ENCODE measurements at places on chromosomes 1 and 21. TPM values are rescaled to one million over a fixed set of nuclear protein-coding genes. Genes with fewer than 3 reads are reported as not detected.

OVAAL gene
- total RNA-seq, result not detected

SUMO3 gene
- total RNA-seq, result 81.5 TPM

ZZZ3 gene
- total RNA-seq, result 45.3 TPM

TDRD10 gene
- not detected for total RNA-seq

GCSAML gene
- total RNA-seq, result not detected

SPATA45 gene
- not detected for total RNA-seq

DNA sequence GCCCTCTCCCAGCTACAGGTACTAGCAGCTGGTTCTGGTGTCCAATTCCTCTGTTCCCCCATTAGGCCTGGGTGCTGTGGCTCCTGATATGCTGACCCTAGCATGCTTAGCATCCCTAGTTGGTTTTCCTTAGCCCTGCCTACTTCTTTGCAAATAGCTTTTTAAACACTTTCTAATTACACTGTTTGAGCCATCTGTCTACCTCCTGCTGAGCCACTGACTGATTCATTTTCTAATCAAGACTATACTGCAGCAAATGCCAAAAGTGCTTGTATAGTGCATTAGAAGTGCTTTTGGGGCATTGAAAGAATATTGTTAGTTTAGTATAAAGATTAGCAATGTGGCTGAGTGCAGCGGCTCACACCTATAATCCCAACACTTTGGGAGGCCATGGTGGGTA is 36.3 kb downstream of the ERICH3 start:
- no peak for DNase-seq
- no peaks in the 10 kb centered on the region for H3K36me3 ChIP-seq
- no peak overlapping the region for H3K27ac ChIP-seq

GRCh38 chr1:77394166-77394565 is 112.3 kb downstream of the AK5 start:
- no peak for DNase-seq
- H3K4me1 ChIP-seq, result no peaks in the 10 kb centered on the region
- no peak overlapping the region for H3K27ac ChIP-seq
- H3K36me3 ChIP-seq, result peaks cover 3% of the 10 kb centered on the region
- no peak overlapping the region for H3K4me3 ChIP-seq

DNA sequence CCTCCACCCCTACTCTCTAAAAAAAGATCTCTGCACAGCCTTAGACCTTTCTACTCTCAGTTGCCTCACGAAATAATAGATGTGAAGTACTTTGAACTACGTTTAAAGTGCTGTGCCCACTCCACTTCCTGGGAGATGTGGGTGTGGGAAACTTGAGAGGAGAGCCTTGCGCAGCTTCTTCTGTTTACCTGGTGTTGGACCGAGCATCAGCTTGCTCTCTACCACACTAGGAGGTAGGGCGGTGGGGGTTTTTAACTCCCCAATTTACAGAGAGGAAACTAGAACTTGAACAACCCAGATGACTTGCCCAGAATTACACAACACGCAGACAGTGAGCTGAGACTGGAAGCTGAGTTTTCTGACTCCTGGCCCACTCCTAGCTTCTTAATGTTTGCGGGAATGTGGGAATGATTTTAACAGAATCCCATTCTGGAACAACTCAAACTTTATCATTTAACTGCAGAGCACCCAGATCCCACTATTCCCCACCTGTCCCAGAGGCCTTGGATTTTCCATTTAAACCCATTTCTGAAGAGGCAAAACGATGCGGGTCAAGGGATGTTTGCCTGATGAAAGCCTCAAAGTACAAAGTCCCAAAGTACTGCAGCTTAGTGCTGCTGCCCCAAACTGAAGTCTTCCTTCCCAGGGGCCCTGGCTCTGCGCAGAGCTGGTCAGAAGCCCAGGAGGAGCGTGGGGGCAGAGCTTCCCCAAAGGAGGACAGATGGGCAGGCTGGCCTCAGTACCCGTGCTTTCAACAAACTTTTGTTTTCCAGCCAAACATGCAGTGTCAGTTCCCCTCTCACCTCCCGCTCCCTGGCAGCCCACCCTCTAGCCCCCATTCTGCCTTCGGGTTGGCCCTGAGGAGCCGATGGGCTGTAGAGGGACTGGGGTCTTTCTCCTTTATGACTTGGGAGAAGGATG is 19.0 kb downstream of the BTG2 start:
- peak overlapping the region; percentile 71 for H3K4me3 ChIP-seq
- H3K4me1 ChIP-seq, result peaks cover 72% of the 10 kb centered on the region
- peak overlapping the region; percentile 74 for H3K27ac ChIP-seq

- peaks cover 1% of the 10 kb centered on the region for H3K36me3 ChIP-seq
- H3K27me3 ChIP-seq, result peaks cover 9% of the 10 kb centered on the region
- H3K4me3 ChIP-seq, result no peak overlapping the region
- DNase-seq, result no peak
Observed at GRCh38 chr1:116228511-116228910, 117.3 kb downstream of the MAB21L3 start.

- H3K36me3 ChIP-seq, result peaks cover 1% of the 10 kb centered on the region
- H3K4me1 ChIP-seq, result no peaks in the 10 kb centered on the region
- peaks cover 7% of the 10 kb centered on the region for H3K27me3 ChIP-seq
Observed at GRCh38 chr1:182568647-182569284, 20.3 kb downstream of the RNASEL start.

GRCh38 chr1:87644579-87645190 is 316.0 kb downstream of the LMO4 start:
- H3K36me3 ChIP-seq, result no peaks in the 10 kb centered on the region
- H3K27ac ChIP-seq, result no peak overlapping the region
- H3K27me3 ChIP-seq, result no peaks in the 10 kb centered on the region
- H3K4me3 ChIP-seq, result no peak overlapping the region
- DNase-seq, result no peak

GRCh38 chr1:88741413-88741812 is 57.3 kb downstream of the PKN2 start:
- H3K27ac ChIP-seq, result no peak overlapping the region
- DNase-seq, result no peak
- peaks cover 28% of the 10 kb centered on the region for H3K36me3 ChIP-seq
- no peak overlapping the region for H3K4me3 ChIP-seq
- H3K4me1 ChIP-seq, result peaks cover 6% of the 10 kb centered on the region

- H3K36me3 ChIP-seq, result no peaks in the 10 kb centered on the region
- no peaks in the 10 kb centered on the region for H3K27me3 ChIP-seq
- no peak overlapping the region for H3K4me3 ChIP-seq
- no peak overlapping the region for H3K27ac ChIP-seq
Observed at GRCh38 chr21:15379776-15380175, 315.0 kb upstream of the NRIP1 start.

- peaks cover 23% of the 10 kb centered on the region for H3K4me1 ChIP-seq
- no peak overlapping the region for H3K27ac ChIP-seq
- H3K4me3 ChIP-seq, result no peak overlapping the region
- DNase-seq, result peak; percentile 88
- H3K27me3 ChIP-seq, result peaks cover 42% of the 10 kb centered on the region
- H3K36me3 ChIP-seq, result no peaks in the 10 kb centered on the region
Observed at GRCh38 chr1:112718691-112719418, 3.7 kb upstream of the PPM1J start.

DNA sequence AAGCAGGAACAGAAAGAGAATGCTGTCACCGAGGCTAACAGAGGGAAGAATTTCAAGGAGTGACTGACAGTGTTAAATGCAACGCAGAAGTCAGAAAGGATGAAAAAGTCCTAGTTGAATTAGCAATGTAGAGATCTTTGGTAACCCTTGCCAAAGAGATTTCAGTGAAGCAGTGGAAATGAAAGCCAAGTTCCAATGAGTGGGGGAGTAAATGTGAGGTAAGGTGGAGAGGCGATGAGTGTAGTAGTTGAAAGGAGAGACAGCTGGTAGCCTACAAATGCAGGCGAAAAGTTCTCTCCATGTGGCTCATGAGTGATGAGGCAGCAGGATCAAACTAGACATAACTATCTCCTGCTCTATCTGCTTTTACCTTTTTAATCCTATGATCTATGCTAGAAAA is 74.6 kb upstream of the IPO9 start:
- no peaks in the 10 kb centered on the region for H3K36me3 ChIP-seq
- H3K4me3 ChIP-seq, result no peak overlapping the region
- peaks cover 16% of the 10 kb centered on the region for H3K27me3 ChIP-seq
- peaks cover 13% of the 10 kb centered on the region for H3K4me1 ChIP-seq
- DNase-seq, result no peak
- no peak overlapping the region for H3K27ac ChIP-seq

GRCh38 chr1:32150847-32151246 is 28.6 kb upstream of the TXLNA start:
- peaks cover 38% of the 10 kb centered on the region for H3K36me3 ChIP-seq
- no peak overlapping the region for H3K4me3 ChIP-seq
- H3K27me3 ChIP-seq, result no peaks in the 10 kb centered on the region
- DNase-seq, result no peak
- no peak overlapping the region for H3K27ac ChIP-seq

DNA sequence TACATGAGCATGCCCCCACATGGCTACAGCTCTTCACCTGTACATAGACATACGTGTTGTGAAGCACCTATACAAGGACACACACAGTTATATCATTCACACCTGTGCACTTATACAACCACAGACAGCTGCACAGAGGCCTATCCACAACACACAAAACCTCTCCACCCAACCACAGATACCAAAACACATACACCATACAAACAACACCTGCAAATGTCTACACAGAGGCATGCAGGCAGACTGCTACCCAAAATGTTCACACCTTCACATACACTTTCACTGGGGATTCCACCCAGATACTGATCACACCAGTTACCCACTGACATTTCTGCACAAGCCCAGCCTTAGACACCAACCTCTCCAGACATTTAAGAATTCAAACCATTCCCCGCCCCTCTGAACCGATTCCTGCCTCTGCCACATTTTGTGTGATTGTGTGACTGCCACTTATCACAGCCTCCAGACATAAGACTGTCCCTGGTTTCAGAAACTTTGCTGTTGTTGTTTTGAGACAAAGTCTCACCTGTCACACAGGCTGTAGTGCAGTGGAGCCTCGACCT is 2.0 kb downstream of the C1orf232 start:
- peaks cover 28% of the 10 kb centered on the region for H3K27me3 ChIP-seq
- H3K27ac ChIP-seq, result no peak overlapping the region
- DNase-seq, result no peak
- H3K4me1 ChIP-seq, result peaks cover 30% of the 10 kb centered on the region

- no peak for DNase-seq
- no peaks in the 10 kb centered on the region for H3K36me3 ChIP-seq
- H3K27me3 ChIP-seq, result no peaks in the 10 kb centered on the region
Observed at GRCh38 chr1:152252157-152252556, 28.2 kb upstream of the HRNR start.

- no peak for DNase-seq
- H3K36me3 ChIP-seq, result no peaks in the 10 kb centered on the region
- H3K27me3 ChIP-seq, result peaks cover 74% of the 10 kb centered on the region
- peaks cover 2% of the 10 kb centered on the region for H3K4me1 ChIP-seq
Observed at GRCh38 chr1:90841473-90841872, 124.4 kb upstream of the BARHL2 start.

GRCh38 chr1:176178316-176178715 is 28.8 kb downstream of the COP1 start:
- H3K4me1 ChIP-seq, result peaks cover 25% of the 10 kb centered on the region
- no peak for DNase-seq
- H3K4me3 ChIP-seq, result peak overlapping the region; percentile 56
- H3K27me3 ChIP-seq, result no peaks in the 10 kb centered on the region
- peak overlapping the region; percentile 79 for H3K27ac ChIP-seq

DNA sequence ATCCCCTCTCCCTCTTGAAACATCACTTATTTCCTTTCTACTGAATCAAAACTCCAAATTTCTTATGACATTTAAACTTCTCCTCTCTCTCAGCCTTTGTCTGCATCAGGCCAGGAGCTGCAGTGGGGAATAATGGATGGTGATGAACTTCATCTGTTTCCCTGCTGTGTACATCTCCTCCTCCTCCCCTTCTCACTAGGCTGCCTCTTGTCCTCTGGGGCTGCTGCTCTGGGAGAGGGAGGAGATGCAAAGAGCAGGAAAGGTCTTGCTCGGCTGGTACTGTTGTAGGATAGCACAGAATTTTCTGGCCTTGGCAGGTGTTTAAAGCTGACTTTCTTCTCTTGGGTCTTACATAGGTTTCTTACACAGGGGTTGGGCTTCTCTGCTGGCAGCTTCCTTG is 31.1 kb upstream of the FMOD start:
- DNase-seq, result no peak
- peaks cover 17% of the 10 kb centered on the region for H3K27me3 ChIP-seq
- H3K27ac ChIP-seq, result no peak overlapping the region
- H3K4me1 ChIP-seq, result no peaks in the 10 kb centered on the region
- no peak overlapping the region for H3K4me3 ChIP-seq

DNA sequence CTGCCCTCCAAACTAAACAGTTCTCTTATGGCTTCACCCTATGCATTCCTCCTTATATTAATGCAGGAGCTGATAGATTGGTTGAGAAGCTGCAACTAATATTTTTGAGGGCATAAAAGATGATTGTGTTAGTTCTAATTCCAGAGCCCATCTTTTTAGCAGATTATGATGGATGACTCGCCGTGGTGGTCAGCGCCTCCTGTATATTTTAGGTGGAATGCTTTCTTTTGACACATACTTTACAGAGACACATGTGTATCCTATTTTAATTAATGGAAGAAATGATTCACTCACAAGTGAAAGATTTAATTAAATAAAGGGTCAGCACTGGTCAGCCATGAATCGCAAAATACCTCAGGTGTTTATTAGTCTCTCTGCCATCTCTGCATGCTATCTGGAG is 120.7 kb downstream of the TM2D1 start:
- H3K4me1 ChIP-seq, result no peaks in the 10 kb centered on the region
- H3K36me3 ChIP-seq, result no peaks in the 10 kb centered on the region
- no peak overlapping the region for H3K4me3 ChIP-seq
- H3K27ac ChIP-seq, result no peak overlapping the region

GRCh38 chr1:195584870-195585624 is 1023.2 kb downstream of the KCNT2 start:
- H3K27me3 ChIP-seq, result no peaks in the 10 kb centered on the region
- no peak overlapping the region for H3K27ac ChIP-seq
- DNase-seq, result no peak
- no peak overlapping the region for H3K4me3 ChIP-seq
- no peaks in the 10 kb centered on the region for H3K4me1 ChIP-seq

GRCh38 chr21:41725421-41726031 is 41.3 kb downstream of the RIPK4 start:
- no peak overlapping the region for H3K4me3 ChIP-seq
- no peaks in the 10 kb centered on the region for H3K4me1 ChIP-seq
- DNase-seq, result no peak
- peaks cover 46% of the 10 kb centered on the region for H3K27me3 ChIP-seq
- H3K36me3 ChIP-seq, result no peaks in the 10 kb centered on the region

- no peak for DNase-seq
- H3K27me3 ChIP-seq, result no peaks in the 10 kb centered on the region
- peak overlapping the region; percentile 97 for H3K4me3 ChIP-seq
- peak overlapping the region; percentile 97 for H3K27ac ChIP-seq
- peaks cover 2% of the 10 kb centered on the region for H3K36me3 ChIP-seq
- peaks cover 15% of the 10 kb centered on the region for H3K4me1 ChIP-seq
Observed at GRCh38 chr1:220045356-220046051, 801 bp downstream of the EPRS1 start.

Data from activated naive CD8-positive, alpha-beta T cell treated with anti-CD3 and anti-CD28 coated beads, Interleukin-2, amount 10 ng/mL, durations not matched to agents 7 days and 5 days (primary cell).